Right atrium auricular region (tissue), 2 donors: ENCODE measurements at places on chromosomes 7 and 10. TPM values are rescaled to one million over a fixed set of nuclear protein-coding genes. Genes with fewer than 3 reads are reported as not detected.

The EN2 gene
- total RNA-seq = not detected

The HABP2 gene
- not detected for total RNA-seq

The CFAP46 gene
- 1.5 TPM for total RNA-seq

The MOGAT3 gene
- total RNA-seq = not detected

The OGDHL gene
- 6.4 TPM for total RNA-seq

The OR2A2 gene
- not detected for total RNA-seq

The PNLIP gene
- total RNA-seq = not detected

The CYREN gene
- 25.5 TPM for total RNA-seq

The ZC3HAV1 gene
- total RNA-seq = 15.2 TPM

The FAM13C gene
- total RNA-seq = 4.4 TPM

The CUZD1 gene
- 0.31 TPM for total RNA-seq

The CNNM1 gene
- total RNA-seq = 0.07 TPM

The HOGA1 gene
- total RNA-seq = 25.6 TPM

The CCNY gene
- 35.6 TPM for total RNA-seq

The EFCAB10 gene
- total RNA-seq = not detected

The ABCB4 gene
- 7.4 TPM for total RNA-seq

The TRIL gene
- 0.83 TPM for total RNA-seq
